Renal cortical epithelial cell (primary cell): ENCODE measurements at places on chromosomes 5 and 9. TPM values are rescaled to one million over a fixed set of nuclear protein-coding genes. Genes with fewer than 3 reads are reported as not detected.

ETF1 gene
- total RNA-seq, result 135 and 213 TPM in 2 replicates

- DNase-seq, result no peak
These were observed 39.4 kb downstream of the SCAI start for GRCh38 chr9:125103770-125104460.

- peak; percentile 83 for DNase-seq
These were observed 54.5 kb downstream of the GALNT12 start for GRCh38 chr9:98861781-98862504.

FOXD4L5 gene
- 0.17 and 0.20 TPM in 2 replicates for total RNA-seq

SHC3 gene
- total RNA-seq, result 1.1 and 2.1 TPM in 2 replicates

DNA sequence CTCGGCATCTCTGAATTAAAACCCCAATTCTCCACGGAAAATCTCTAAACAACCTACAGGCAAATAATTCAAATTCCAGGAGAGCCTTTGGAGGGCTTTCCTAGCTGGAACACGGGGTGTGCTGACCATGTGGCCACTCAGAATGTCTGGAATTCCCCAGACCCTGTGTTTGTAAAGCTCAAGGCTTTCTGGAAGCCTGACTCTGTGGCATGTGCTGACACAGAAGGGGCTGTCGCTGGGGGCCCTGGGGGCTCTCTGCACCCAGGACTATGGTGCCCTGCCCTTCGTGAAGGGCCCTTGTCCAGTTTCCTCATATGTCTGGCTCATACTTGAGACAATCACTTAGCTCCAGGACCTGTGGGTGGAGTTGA is 29.0 kb upstream of the BOD1 start:
- DNase-seq, result peak; percentile 90

PCDHA9 gene
- total RNA-seq, result 0.99 TPM in 1 of 2 replicates, not detected in the other

GRCh38 chr9:95808011-95808410 is 67.5 kb upstream of the ERCC6L2 start:
- peak; percentile 75 for DNase-seq

GRCh38 chr5:116646611-116647289 is 72.1 kb upstream of the SEMA6A start:
- DNase-seq, result no peak

DNA sequence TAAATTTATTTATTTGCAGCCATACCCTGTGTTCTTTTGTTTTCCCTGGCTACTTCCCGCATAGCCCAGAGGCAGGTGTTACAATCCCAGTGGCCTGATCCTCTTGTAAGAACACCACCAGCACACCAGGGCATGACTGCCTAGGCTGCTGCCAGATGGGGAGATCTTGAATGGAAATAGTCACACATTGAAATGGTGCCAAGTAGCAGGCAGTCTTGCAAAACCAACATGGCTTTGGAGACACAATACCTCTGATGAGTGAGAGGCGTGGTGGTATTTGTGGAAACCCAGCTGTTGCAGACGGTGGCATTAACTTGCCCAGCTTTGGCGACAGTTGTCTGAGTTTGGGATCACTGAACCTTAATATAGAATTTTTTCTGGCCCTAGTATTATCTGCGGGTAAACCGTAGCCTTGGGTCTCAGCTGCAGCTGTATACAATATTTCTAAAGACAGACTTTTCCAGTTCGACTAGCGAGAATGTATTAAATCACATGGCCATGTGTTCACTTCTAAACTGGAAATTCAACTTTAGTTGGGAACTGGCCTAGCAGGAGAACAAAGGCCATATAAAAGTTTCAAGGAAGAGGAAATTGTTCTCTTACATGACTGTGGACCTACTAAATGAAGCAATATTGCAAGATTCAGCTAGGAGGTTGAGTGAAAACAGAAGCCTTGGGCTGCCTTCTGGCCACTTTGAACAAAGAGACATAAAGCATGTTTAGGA is 277.0 kb downstream of the SMARCA2 start:
- peak; percentile 90 for DNase-seq

DNA sequence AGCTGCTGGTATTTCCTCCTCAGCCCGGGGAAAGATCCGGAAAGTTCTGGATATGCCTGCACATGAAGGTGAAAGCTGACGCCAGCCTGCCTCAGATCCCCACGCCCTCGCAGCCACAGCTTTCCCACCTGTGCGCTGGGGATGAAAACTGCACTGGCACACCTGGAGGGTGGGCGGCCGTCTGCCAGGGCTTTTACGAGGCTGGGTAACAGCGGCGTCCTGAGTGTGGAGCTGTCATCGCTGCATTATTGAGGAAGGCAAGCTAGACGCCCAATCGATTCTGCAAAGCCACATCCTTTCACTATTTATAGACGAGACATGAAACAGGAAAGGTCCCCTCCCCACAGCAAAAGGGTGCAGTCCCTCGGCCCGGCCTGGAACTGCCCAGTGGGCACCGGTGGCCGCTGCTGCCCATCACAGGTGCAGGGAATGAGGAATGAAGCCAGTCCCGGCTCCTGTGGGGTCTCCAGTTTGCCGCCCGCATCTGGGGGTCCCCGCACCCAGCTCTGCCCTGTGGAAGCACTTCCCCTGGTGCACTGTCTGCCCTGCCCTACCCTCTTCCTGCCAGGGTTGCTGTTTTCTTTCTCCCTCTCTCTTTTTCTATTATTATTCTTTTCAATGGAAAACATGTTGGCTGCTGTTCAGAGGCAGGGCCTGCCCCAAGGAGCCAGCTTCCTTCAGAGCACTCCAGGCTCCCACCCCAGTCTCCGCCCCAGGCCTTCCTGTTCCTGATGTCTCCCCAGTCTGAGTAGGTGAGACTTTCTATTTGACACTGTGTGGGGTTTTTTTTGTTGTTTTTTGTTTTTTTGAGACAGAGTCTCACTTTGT is 7.0 kb downstream of the NOTCH1 start:
- no peak for DNase-seq

DNA sequence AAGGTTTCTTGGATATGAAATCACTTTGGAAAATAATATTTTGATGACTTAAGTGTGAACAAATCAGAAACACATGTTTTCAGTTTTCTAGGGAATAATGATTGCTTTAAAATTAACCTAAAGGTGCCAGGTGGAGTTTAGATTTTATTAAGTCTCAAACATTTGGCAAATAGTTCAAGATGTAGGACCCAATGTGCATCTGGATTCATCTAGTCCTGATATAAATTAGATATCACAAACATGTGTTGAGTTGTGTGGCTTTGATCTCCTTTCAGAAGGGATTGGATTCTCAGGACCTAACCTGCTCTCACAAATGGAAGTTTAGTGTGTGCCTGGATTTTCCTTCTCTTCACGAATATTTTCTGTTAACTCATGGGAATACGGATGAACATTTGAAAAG is 291.4 kb upstream of the ISL1 start:
- no peak for DNase-seq

GRCh38 chr9:137265496-137266161 is 10.5 kb downstream of the NELFB start:
- DNase-seq, result no peak

TRAF1 gene
- 3.4 and 16.0 TPM in 2 replicates for total RNA-seq

NRARP gene
- 0.55 and 1.0 TPM in 2 replicates for total RNA-seq

GRCh38 chr9:22817181-22817580 is 370.6 kb downstream of the DMRTA1 start:
- DNase-seq, result peak; percentile 11

LEAP2 gene
- 0.15 TPM in 1 of 2 replicates, not detected in the other for total RNA-seq

DNA sequence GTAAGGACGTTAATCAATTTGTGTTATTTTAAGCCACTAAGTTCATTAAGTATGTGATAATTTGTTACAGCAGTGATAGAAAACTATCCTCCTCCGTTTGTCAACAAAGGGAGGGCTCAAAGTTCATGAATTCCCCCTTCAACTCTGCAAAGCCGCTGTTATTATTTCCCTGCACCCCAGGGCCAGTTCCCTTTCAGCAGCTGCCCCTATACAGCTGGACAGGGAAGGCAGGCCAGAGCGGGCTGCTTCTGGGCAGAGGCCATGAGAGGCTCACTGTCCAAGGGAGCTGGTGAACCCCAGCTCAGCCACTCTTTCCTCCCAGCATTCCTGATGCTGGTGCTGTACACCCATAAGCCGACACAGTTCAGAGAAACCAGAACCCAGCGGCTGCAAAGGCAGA is 102.4 kb upstream of the GPR151 start:
- DNase-seq, result no peak

DNA sequence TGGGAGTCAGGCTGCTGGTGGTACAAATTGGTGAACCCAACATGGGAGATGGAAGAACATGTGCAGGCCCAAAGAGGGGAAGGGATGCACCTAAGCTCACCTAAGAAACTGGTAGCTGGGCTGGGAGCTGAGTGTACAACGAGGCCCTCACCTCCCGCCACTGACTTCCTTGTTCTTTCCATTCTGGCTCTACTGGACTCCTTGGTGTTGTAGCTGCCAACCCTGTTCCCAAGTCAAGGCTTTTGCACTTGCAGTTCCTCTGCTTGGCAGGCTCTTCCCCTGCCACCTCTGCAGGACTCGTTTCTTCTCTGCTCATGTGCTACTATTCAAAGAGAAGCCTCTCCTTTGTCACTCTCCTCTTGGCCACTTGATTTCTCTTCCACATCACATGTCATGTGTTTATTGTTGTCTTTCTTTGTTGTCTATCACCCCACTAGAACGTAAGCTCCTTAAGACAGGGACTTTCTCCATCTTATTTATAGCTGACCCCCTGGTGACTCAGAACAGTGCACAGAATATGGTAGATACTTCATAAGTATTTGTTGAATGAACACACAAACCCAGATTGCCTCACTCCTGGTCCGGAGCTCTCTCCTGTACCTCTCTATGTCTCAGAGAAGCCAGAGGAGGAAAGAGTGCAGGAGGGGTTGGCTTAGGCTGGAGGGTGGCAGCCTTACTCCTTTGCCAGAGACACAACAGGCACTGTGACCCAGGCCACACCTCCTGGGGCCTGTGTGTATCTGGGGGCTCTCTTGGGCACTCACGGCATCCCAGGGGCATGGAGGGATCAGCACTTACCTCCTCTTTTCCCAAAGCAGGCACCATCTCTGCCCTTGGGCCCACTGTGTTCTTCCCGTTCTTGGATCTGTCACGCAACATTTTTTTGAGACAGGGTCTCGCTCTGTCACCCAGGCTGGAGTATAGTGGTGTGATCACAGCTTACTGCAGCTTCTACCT is 5.2 kb upstream of the SPINK4 start:
- DNase-seq, result peak; percentile 35

DNA sequence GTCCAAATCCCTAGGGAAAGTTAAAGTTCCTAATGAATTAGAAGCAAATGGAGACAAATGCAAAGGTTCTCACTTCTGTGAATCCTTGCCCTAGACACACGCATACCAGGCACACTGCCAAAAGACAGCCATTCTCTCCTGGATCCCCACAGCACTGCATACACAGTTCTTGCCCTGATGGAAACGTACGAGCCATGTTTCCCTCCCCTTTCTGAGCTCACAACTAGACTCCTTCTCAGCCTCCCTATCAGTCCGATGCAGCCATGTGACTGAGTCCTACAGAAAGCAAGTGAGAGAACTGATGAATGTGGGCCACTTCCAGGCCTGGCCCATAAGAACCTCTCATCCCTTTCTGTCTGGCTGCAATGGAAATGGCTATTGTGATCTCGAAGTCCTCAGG is 92.0 kb downstream of the ZNF608 start:
- no peak for DNase-seq

CDH6 gene
- total RNA-seq, result 207 and 416 TPM in 2 replicates

GRCh38 chr5:102226321-102226720 is 69.8 kb downstream of the SLCO4C1 start:
- DNase-seq, result no peak

DNA sequence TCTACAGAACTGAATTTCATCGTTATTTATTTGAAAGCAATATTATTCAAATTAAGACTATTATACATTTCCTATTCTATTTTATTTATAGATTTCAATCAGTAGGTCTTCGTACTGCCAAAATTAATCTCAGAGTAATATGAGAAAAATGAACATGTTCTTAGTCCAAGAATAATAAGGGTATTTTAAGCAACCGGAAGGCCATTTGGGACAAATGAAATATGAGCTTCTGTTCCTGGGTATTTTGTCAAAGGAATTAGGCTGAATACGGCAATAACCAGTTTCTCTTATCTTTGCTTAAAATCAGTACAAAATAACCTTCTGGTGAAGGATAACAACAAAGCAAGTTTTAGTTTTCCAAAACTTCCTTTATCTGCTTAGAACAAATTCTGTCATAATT is 410.3 kb upstream of the PRR16 start:
- no peak for DNase-seq

ITK gene
- total RNA-seq, result 0.05 TPM in 1 of 2 replicates, not detected in the other

DNA sequence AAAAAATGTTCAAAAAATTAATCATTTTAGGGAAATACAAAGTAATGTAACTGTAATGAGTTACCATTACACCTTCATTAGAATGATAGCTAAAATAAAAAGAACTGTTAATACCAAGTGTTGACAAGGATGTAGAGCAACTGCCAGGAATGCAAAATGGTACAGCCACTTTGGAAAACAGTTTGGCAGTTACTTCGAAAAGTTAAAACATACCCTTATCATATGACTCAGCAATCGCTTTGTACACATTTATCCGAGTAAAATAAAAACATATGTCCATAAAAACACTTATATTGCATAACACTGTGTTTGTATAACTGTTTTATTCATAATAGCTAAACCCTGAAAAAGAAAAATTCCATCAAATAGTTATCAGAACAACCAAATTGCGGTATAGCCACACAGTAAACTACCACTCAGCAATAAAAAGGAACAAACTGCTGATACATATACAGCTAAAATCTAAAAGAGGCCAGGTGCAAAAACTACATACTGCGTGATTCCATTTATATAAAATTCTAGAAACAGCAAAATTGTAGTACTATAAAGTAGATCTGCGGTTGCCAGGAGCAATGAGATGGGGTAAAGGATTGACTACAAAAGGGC is 61.7 kb downstream of the RFX3 start:
- no peak for DNase-seq

DNA sequence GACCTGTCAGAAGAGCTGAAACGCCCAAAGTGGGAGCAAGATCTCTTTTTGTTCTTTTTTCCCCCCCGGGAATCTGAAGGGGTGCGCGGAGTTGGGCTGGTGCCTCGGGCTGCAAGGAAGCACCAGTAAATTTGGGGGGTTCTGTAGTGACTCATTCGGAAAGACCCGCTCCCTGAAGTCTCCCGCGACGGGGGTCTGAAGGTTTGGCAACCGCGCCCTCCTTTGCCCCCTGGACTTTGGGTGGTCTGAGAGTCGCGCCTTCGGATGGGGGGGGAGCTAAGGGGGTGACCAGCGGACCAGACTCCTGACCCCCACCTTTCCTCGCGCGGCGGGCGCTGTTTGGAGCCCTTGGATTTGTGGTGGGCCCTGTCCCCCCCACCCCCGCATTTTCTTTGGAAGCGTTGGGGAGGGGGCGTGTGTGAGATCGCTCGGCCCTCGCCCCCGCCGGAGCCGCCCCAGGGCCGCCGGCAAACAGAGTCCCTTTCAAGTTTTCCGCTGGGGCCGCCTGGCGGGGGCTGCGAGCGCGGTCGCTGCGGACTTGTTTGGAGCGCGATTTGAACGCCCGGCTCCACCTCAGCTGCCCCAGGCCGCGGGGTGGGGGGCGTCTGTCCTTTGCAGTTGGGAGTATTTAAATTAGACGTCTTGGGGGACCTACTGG is 2.0 kb downstream of the CXXC5 start:
- DNase-seq, result no peak

- DNase-seq, result no peak
These were observed 37.8 kb downstream of the BHMT start for GRCh38 chr5:79149433-79149832.

DNA sequence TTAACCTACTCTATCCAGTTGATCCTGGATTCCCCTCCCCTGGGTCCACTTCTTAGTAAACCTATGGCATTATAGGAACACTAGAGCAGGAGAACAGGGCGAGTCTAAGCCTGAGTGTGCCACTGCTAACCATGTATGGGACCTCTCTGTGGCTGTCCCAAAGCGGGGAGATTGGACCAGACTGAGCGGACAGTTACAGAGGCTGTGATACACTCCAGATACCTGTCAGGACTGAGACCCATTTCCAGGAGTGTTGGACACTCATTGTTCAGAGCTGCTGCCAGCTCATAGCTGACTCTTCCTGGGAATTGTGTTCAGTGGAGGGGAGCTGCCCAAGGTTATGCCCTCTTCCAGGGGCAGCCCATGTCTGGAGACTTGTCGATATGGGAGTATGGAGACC is 11.9 kb upstream of the LTC4S start:
- DNase-seq, result no peak
